ENCODE measurements at places on chromosomes 16 and 17.

DNA sequence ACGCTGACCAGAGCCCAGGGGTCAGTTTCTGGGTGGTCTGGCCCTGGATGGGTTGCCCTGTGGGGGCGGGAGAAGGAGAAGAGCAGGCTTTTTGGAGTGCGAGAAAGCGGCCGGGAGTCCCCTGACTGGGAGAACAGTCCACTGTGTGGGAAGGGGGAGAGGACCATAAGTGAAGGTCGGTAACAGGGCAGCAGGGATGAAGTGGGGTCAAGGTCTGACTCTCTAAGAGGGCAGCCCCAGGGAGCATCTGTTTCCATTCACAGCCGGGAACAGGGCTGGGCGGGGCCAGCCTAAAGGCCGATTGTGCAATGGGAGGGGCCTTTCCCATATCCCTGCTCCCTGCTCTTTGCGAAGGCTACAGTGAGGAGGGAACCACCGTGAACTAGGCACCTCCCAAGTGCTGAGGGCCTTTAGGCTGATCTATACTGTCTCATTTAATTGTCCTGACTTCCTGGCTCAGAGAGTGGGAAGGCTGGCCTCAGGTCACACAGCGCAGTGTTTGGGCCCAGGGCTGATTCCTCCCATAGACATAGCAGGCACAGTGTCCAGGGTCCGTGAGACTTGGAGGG is 10.4 kb upstream of the WFDC1 start:
- DNase-seq, result no peak

GRCh38 chr16:51134269-51134812 is 16.7 kb downstream of the SALL1 start:
- DNase-seq, result no peak

- DNase-seq, result no peak
Measured at GRCh38 chr17:40791787-40792436, 7.8 kb downstream of the KRT28 start.

- no peak for DNase-seq
Measured at GRCh38 chr17:21330436-21331160, 45.6 kb upstream of the KCNJ12 start.

- no peak for DNase-seq
Measured at GRCh38 chr17:72005332-72006163, 115.3 kb upstream of the SOX9 start.

DNA sequence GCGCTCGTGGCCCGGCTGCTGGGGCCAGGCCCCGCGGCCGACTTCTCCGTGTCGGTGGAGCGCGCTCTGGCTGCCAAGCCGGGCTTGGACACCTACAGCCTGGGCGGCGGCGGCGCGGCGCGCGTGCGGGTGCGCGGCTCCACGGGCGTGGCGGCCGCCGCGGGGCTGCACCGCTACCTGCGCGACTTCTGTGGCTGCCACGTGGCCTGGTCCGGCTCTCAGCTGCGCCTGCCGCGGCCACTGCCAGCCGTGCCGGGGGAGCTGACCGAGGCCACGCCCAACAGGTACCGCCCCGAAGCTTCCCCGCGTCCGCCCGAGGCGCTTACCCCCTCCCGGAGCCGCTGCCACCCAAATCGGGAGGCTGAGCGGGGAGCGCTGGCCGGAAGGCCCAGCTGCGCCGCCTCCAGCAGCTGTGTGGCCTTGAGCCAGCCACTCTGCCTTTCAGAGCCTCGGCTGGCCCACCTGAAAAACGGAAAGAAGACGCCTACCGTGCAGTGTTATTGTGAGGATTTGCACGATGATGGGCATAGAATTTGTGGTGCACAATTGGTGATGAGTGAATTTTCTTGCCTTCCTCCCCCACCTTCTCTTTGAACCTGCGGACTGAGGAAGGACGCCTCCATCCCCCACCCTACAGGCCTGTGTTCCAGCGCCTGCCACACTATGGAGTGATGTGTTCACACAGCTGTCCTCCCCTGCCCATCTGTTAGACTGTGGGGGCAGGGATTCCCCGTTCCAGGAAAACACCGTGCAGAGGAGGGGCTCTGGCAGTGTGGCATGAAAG is 523 bp downstream of the NAGLU start:
- no peak for DNase-seq

DNA sequence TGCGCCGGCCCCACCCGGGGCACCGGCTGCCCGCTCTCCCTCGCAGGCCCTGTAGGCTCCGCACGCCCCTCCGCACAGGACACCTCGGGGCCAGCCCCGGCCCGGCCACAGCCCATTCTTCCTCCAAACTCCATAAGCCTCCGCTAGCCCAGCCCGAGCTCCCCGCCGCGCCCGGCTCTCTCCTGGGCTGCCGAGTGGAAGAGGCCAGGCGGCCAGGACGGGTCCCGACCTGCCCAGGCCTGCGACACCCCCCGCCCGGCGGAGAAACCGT is 397 bp downstream of the NCOR1 start:
- DNase-seq, result no peak

DNA sequence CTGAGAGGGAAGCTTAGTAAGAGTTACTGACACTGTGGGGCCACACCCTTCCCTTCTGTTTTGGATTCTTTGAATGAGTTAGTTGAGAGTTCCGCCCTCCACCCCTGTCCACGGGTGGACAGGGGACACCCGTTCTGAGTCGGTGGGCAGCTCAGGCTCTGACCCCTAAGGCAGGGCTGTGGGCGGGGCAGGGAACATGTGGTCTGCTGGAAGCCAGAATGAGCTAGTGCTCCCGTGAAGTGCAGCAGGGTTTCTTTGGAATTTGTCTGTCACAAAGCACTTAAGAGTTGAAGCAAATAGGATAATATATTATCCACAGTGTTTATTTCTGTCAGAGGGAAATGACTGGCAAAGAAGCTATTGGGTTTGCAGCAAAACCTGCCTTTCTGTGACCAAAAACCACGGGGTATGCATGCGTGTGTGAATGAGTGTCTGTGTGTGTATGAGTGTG is 90.1 kb downstream of the CLEC16A start:
- no peak for DNase-seq

GRCh38 chr17:57135026-57135788 is 50.2 kb downstream of the AKAP1 start:
- DNase-seq, result no peak

GRCh38 chr17:42577532-42578281 is at the start of gene PSMC3IP:
Gene PSMC3IP (minus strand): TSS chr17:42577729. CDS start chr17:42577686, 43 bp downstream.
- peak; percentile 50 for DNase-seq

- no peak for DNase-seq
Measured at GRCh38 chr17:81113158-81113724, 52.1 kb upstream of the PVALEF start.

DNA sequence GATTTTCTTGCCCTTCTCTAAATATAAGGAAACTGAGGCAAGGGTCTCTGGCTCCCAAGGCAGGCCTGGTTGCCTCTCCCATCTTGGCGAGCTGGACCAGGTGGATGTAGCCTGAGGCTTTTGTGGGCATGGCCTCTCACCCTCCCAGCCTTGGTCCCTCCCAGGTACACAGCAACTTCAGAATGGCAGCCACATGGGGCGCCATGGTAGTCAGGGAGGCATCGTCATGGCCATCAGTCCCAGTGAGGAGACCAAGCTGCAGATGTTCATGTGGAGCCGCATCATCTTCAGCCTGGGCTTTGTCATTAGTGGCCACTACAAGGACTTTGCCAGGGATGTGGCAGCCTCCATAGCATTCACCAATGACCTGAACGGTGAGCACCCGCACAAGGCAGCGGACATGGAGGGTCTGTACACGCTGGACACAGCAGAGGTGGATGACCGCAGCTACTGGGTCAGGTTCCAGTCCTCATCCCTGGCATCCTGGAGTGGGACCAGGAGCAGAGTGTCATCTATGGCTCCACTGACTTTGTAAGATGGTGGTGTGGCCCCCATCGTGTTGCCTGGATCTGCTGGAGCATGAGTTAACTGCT is 165.8 kb upstream of the ZNF267 start:
- no peak for DNase-seq

DNA sequence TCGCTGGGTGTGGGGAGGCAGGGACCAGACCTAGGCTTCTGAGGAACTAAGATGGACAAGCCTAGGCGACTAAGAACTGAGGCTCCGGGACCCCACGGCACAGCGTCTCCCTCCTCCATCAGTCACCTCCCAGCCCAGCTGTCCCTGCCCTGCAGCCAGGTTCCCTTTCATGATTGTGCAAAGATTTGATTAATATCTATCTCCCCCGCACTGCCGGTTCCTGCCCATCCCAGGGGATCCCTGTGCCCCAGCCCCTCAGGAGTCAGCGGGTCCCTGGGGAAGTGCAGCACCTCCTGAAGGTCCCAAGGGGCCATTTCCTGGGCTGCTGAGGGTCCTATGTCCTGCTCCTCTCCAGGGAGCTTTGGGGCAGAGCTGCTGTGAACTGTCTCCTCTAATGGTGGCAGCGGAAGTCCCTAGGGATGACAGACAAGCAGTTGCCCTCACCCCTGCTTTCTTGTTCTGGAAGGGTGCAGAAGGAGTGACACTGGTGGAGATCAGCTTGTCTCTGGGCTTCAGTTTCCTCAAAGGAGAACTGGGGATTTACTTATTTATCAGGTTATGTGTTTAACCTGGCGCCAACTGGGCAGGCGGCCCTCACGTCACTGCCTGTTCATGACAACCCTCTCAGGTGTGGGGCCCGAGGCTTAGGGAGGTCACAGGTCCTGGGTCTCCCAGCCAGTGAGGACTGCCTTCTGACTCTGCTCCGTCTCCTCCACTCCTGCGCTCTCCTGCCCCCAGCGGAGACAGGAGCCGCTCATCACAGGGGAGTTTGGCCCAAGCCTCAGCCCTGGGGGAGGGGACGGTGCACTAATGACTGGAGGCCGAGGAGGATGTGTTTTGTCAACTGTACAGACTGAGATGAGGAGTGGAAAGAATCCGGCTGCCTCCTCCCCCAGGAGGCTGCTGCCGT is 1.9 kb upstream of the C16orf74 start:
- no peak for DNase-seq

DNA sequence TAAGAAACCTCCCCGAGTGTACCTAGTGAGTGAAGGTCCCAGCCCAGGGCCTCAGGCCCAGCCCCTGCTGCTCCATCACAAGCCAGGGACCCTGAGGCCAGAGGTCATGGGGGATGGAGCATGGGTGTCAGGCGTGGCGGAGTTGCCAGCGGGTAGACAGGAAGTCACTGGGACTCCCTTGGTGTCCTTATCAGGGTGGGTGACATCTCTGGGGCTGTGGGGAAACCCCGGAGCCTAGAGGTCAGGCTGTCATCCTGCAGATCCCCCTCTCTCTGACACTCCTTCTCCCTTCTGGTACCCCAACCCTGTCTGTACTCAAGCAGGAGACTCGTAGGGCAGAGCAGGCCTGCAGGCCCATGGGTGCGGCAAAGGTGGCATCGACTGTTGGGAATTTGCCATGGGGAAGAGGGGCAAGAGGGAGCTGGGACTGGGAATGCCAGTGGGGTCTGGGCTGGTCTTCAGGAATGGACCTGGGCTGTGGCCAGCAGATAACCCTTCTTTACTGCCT is 10.8 kb upstream of the ADGRG1 start:
- no peak for DNase-seq

GRCh38 chr17:78892936-78893379 is 10.0 kb downstream of the CEP295NL start:
- no peak for DNase-seq

DNA sequence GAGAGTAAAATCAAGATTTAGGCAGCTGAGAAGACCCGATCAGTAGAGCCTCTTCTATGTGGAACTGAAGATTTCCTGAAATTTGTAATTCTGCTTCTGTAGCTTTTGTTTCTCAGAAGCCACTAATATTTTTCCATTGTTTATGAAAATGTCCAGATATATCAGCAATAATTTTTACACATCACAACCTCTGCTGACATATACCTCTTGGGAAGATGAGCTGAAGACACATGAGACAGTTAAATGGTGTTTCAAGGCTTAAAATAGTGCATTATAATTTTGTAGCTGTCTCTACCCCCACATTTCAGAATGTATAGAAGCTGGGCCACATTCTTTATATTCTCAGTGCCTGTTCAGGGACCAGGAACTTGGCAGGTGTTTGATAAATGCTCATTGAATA is 320.6 kb downstream of the HS3ST4 start:
- DNase-seq, result no peak

DNA sequence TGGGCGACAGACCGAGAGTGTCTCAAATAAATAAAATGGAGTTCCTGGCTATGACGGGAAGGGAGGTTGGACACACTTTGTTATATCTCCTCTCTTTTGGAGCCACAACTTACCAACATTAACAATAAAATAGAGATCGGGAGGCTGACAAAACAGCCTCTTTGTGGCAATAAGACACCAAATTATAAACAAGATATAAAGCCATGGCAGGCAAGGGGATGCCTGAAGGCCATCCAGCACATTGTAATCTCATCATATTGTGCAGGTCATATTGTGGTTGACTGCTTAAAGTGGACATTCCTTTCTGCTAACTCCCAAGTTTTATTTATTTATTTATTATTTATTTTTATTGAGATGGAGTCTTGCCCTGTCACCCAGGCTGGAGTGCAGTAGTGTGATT is 59.9 kb upstream of the MGAT5B start:
- DNase-seq, result no peak

DNA sequence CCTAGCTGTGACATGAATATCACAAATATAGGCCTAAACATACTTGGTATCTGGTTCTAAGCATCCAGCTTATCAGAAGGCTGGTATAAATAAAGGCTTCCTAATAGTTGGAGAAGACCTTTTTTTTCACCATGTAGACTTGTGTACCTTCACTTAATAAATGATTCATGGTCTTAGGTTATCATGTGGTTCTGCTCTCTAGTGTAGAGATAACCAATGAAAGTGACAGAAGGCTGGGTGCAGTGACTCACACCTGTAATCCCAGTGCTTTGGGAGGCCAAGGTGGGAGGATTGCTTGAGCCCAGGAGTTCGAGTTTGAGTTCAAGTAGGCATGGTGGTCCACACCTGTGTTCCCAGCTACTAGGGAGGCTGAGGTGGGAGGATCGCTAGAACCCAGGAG is 3.1 kb downstream of the DDX19A start:
- DNase-seq, result no peak

DNA sequence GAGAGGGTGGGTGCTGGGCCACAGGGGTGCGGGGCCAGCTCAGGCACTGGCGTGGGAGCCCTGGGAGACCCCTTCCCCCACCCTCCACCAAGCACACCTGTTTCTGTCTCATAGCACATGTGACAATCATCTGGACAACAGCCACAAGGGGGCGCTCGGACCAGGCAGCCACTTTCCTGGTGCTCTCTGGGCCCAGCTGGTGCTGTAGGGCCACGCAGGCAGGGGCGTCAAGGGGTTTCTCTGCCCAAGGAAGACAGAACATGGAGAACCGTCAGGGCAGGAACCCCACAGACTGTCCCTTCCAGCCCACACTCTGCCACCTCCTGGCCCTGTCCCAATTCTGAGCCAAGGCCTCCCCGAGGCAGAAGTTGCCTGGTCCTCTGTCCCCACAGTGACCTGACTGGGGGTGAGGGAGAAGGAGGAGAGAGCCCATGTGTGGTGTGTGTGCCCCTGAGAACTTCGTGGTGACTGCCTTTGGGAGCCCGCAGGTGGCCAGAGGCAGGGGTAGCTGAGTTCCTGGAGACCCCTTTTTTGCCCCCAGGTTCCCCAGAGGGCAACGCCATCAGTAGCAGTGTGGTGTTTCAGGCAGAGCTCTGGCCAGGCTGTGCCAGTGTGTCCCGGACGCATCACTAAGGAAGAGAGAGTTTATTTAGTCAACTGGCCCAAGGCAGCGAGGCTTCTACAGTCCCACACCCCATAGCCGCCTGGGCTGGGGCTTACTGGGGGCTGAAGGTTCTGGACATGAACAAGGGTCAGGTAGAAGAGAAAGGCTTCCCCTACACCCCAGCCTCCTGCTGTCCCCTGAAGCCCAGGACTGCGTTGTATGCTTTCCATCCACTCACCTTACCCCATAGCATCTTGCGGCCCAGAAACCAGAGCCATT is 3.1 kb upstream of the SETD6 start:
- no peak for DNase-seq

- no peak for DNase-seq
Measured at GRCh38 chr17:17130077-17130844, 75.9 kb downstream of the PLD6 start.

Data from SK-N-MC (cell line).